ENCODE measurements at places on chromosomes 4 and X.

DNA sequence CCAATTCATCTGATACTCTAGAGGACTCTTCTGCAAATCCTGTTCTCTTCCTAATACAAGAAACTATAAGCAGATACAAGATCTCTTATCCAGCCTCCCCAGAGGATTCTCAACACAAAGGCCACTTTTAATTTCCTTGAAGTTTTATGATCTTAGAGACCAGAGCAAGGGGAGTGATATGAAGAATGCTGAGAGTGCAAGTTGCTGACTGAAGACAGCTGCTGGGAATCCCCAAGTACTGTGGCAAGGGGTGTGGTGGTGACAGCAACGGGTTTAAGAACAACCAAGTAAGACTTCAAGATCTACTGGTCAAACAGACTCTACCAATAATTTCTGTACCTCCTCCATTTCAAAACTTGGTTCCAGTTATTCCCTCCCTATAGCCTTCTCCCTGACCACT, 7.0 kb downstream of the AMMECR1 start:
- DNase-seq: no peak

GRCh38 chr4:163568843-163569242, 74.4 kb downstream of the TMA16 start:
- DNase-seq: no peak

DNA sequence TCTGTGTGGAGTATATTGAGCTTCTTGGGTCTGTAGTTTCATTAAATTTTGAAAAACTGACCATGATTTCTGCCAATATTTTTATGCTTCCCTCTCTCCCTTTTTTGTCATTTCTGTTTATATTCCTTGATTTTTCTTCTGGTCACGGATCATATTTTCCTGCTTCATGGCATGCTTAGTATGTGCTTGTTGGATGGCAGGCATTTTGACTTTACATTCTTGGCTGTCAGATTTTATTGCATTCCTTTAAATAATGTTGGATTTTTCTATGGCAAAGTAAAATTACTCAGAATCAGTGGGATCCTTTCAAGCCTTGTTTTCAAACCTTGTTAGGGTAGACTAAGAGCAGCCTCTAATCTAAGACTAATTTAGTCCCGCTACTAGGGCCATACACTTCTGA, 531.8 kb downstream of the IL15 start:
- DNase-seq: no peak

GRCh38 chrX:49282647-49283011, 13.0 kb downstream of the PPP1R3F start:
- DNase-seq: no peak
